ENCODE measurements at places on chromosomes 5 and 9.

DNA sequence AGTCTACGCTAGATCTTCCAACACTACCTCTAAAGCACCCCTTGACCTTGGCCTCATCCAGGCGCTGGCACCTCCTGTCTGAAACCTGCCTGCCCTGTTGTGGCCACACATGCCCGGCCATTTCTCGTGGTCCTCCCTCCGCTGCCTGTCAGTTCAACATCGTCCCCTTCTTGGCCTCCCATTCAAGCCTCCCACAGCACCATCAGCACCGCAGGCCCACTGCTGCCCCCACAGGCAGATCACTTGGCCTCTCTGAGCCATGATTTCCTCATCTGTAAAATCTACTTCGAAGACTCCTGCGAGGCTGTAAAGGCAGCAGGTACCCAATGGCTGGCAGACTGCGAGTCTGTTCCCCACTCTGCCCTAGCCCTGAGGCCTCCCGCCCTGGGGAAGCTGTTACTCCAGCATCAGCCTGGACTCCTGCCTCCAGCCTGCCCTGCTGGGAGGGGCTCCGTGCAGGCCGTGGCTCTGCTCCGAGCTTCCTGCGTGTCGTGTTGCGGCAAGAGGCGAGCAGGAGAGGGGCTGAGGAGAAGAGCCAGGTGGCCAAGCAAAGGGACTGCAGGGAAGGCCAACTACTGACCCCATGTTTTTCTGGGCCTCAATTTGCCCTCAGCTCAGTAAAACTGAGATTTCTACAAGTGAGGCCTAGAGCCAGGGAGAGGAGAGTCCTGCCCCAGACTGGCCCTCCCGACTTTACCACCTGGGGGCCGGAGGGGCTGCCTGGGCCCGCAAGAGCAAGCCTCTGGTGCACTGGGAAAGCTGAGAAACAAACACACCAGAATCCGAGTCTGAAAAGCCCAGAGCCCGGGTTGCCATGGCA lies 70.5 kb upstream of the LRRTM2 start:
- DNase-seq: no peak

- DNase-seq: no peak
Measured at GRCh38 chr9:108377382-108377781, 478.4 kb downstream of the ACTL7B start.

GRCh38 chr5:10827571-10827970 lies 66.5 kb upstream of the DAP start:
- DNase-seq: no peak

DNA sequence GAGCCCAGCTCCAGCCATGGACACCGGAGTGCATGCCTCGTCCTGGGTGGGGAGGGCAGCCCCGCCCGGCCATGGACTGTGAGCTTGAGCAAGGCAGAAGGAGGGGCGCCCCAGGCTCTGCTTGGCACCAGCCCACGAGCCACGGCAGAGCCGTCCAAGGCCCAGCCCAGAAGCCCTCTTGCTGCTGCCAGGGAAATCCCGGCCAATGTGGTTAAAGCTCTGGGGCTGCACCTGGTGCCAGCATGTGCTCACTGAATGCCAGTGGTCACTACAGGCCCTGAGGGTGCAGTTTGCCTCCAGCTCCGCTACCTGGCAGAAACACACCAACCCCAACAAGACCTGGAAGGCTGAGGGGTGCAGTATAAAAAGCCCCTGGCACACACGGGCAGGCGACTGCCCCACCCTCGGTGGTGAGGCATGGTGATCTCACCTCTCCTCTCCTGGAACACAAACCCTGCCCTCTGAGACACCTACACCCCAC lies 11.8 kb downstream of the BRD3 start:
- DNase-seq: no peak

DNA sequence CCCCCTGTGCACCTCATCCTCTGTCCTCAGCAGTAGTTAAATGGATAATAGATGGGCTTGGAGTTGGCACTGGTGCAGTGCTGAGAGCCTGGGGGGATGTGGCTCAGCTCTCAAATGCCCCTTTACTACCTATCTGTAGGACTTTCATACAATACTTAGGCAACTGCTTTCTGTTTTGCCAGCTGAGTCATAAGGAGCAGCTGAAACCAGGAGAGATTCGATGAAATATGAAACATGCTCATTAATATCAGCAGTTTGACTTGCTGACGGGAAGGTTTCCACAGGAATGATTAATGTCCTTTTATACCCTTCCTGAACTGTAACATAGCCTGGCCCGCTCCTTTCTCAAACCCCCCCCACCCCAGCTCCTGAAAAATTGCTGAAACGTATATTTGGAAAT lies 142.6 kb downstream of the SAXO1 start:
- DNase-seq: no peak

DNA sequence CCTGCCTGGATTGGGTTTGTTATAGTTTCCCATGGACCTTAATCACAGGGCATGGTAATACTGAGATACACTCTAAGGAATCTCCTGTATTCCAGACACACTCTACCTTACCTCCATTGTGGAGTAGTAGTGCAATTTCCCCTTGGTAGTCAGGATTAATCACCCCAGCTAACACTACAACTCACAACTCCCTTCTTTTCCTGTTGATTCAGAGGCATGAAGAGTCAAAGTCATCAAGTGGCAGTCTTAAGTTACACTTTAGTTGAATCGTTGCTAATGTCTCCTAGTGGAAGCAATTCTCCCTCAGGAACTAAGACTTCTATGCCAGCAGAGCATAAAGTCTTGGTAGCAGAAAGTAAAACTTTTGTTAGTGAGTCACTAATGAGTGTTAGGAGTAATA lies 122.7 kb upstream of the APC start:
- no peak for DNase-seq

DNA sequence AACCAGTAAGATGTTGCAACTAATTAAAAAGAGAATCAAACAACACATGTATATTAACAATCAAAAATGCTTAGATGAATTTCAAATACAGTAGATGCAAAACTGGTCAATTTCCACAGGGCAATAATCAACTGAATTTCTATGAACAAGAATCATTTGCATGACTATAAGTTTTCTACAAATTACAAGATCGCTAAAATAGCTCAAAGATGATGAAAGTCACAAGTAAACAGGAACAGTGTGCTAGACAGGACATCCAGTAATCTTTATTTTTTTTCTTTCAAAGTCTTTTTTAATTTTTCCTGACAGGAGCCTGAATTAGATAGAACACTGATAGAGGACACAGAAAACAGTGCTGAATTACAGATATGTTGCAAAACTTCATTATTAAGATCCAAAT lies 608.2 kb upstream of the DAB2 start:
- no peak for DNase-seq

DNA sequence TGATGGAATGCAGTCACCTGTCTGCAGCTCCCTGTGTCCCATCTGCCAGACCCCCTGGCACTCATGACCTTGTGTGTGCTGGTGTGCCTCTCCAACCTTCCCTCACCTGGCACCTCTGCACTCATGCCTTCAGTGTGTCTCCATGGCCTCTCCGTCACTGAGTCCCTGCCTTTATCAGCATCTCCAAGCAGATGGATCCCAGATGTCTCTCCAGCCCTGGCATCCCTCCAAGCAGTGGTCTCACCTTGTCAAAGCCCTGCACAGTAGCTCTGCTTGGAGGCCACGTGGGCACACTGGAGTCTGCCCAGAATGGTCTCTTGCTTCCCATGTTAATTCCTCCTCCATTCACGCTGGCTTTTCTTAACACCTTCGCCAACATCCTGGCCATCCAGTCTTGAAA lies 84.8 kb downstream of the DAP start:
- no peak for DNase-seq

DNA sequence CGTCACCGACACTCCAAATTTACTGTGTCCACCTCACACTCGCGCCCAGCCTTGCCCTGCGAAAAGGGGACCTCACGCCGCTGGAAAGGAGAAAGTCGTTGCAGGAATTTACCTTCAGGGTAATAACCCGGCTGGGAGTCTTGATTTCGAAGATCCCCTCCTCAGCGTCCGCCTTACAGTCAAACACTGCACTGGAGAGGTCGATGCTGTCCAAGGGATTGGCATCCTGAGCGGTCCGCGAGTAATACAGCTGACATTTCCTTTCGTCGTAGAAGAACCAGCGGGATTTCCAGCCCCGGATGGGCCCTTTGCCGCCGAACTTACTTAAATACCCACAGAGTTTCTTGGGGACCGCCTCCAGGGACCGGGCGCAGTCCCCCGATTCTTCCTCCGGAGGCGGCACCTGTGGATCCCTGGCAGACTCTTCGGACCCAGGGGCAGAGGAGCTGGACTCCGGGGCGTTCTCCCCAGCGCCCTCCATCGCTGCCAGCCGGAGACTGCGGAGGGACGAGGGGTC lies 330 bp downstream of the TBC1D2 start:
- peak; percentile 44 for DNase-seq

DNA sequence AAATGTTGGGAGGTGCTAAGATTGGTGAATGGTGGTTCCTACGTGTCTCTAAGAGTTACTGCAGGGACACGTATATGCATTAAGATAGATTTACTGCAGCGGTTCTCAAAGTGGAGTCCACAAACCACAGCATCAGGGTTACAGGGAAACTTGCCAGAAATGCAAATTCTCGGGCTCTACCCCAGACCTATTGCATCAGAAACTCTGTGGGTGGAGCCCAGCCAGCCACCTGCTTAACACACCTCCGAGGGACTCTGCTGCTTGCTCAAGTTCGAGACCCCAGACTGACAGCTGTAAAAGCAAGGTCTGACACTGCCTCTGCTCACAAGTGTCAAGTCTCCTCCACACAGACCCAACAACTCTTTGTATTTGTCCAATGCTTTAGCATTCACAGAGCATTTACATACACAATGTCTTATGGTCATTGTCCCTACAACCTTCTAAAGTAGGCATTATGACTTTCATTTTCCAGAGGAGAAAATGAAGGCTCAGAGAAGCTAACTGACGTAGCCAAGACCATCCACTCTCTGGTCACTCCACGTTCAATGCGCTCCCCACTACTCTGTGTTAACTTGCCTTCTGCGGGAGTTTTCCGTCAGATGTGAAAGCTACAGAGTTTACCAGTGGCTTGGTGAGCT lies 48.8 kb downstream of the HSD17B3 start:
- no peak for DNase-seq

DNA sequence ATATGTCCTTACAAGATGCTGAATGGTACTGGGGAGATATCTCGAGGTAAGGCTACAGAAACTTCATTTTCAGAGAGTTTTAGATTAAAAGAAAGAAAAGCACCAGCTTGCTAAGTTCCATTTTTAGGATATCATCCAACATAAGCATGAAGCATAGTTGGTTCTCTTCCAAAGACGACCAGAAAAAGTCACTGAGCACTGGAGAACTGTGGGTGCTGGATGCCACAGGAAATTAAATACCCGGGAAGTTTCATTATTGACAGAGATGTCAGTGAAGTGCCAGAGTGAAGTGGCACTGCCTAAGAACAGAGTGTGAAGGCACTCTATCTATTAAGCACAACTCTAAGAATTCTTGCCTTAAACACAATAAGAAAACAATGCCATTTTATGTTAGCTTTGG lies 76.8 kb downstream of the PIK3R1 start:
- no peak for DNase-seq

DNA sequence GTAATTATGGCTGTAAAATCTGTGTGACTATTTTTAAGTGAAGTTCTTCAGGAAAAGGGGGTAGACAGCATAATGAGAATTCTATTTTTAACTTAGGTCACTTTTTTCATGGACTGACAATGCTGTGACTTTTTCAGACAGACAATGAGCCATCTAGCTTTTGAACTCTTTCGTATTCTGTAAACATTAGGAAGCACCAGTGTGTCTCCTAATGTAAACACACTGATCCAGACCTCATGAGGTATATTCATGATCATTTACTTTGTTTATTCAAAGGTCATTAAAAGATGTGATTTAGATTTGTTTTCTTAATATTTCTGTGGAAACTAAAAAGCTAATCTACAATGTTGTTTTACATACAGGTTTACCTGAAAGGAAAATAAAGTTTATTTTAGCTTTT lies 352.6 kb downstream of the ADGRV1 start:
- no peak for DNase-seq

DNA sequence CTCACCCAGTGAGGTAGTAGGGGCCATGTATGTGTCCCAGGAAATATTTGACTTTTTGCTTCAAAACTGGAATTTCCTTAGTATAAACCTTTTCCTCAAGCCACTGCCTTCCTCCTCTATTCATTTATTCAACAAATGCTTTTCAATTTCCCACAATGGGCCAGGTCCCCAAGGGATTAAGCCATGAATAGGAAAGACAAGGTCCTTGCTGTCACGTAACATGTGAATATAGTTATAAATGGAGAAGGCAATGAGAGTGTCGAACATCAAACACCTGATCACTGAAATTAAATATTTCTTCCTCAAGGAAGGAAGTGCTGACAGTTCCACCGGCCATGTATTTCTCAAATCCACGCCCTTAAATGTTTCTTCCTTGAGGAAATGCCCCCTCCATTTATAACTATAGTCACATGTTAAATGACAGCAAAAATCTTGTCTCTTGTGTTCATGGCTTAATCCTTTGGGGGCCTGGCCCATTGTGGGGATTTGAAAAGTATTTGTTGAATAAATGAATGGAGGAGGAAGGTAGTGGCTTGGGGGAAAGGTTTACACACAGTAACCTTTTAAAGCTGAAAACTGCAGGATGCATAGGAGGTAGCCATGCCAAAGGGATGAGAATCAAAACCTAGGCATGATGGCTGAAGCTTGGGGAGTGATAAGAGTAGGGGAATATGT lies 145.5 kb downstream of the PTTG1 start:
- DNase-seq: no peak

GRCh38 chr9:2693056-2693455 lies 24.3 kb upstream of the KCNV2 start:
- no peak for DNase-seq

GRCh38 chr5:170821257-170821800 lies 37.8 kb downstream of the GABRP start:
- DNase-seq: no peak

GRCh38 chr5:82396871-82397514 lies 118.8 kb upstream of the RPS23 start:
- no peak for DNase-seq

- no peak for DNase-seq
Measured at GRCh38 chr5:58849921-58850667, 267.2 kb downstream of the RAB3C start.

GRCh38 chr5:138502121-138502520 lies 36.8 kb downstream of the EGR1 start:
- DNase-seq: no peak

GRCh38 chr9:79236466-79236865 lies 335.3 kb upstream of the TLE4 start:
- DNase-seq: no peak

DNA sequence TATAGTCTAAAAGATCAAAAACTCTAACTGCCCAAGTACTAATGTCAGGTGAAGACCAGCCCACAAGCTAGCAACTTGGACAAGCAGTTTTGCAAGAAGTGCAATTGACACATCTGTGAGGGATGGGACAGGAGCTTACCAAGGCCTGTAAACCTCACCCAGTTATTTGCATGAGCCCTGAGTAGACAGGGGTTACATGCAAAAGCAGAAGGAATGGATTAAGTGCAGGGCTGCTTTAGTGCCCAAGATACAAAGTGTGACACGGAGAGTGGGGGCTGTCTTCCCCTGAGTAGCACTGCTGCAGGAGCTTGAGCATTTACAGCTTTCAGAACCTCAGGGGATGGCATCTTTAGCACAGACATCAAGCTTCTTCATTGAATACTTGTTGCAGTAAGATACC lies 286.7 kb downstream of the ELAVL2 start:
- DNase-seq: no peak

Measured in effector memory CD8-positive, alpha-beta T cell (primary cell).